ENCODE measurements at places on chromosomes 2 and 18.

DNA sequence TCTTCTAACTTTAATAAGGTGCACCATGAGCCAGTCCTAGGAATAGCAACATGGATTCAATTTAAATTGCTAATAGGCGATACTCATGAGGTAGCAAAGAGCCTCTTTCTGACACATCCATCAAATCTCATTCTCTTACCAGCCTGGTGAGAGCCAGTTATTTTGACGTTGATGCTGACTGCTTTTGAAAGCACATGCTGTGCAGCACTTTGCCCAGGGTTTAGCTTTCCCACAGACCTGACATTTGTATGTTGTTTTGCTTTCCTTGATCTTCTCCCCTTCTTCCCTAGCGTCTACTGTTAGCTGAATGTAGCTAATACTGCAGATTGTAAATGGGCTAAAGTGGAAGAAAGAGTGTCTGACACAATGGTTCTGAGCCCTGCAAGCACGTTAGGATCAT, 101.1 kb upstream of the CCDC85A start:
- DNase-seq, result no peak

- DNase-seq, result no peak
Observed at GRCh38 chr2:80326214-80326613, 21.7 kb upstream of the LRRTM1 start.

GRCh38 chr18:78582181-78582709, 397.4 kb upstream of the SALL3 start:
- no peak for DNase-seq

GRCh38 chr18:8279781-8280330, 329.4 kb upstream of the RAB12 start:
- DNase-seq, result no peak
